ENCODE measurements at places on chromosomes 5 and 9.

GRCh38 chr5:163978897-163979296, 473.5 kb downstream of the MAT2B start:
- no peak for DNase-seq

DNA sequence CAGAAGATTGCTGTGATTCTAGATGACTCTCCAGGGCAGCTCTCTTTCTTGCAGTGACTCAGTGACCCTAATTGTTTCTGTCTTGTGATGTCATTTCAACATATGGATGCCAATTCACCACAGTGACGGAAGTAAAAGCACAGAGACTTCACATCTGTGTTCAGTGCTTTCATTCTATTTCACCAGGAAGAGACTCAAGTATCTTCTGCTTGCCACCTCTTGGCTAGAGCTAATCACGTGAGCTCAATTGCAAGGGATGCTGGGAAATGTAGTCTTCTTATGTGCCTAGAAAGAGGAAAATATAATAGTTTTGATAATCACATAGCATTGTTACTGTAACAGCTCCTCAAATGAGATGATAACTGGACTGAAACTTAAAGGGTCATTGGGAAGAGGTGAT, 453.3 kb upstream of the KLF4 start:
- DNase-seq, result no peak

DNA sequence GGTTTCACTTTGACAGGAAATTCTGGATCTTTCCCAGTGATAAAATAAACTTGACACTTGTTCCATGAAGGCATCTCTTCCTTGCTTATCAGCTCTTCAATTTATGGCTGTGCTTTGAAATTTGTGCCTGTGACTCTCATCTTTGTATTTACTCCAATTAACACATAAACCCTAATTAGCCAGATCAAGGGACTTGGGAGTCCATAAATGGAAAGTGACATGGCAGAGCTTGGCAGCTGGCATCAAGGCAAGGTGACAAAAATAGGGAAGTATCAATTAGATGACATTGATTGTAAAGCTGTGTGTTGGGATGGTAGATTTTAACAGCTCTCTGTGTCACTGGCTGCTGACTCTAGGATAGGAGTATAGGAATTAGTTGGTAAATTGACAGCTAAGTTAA, 133.9 kb downstream of the PBX3 start:
- no peak for DNase-seq

DNA sequence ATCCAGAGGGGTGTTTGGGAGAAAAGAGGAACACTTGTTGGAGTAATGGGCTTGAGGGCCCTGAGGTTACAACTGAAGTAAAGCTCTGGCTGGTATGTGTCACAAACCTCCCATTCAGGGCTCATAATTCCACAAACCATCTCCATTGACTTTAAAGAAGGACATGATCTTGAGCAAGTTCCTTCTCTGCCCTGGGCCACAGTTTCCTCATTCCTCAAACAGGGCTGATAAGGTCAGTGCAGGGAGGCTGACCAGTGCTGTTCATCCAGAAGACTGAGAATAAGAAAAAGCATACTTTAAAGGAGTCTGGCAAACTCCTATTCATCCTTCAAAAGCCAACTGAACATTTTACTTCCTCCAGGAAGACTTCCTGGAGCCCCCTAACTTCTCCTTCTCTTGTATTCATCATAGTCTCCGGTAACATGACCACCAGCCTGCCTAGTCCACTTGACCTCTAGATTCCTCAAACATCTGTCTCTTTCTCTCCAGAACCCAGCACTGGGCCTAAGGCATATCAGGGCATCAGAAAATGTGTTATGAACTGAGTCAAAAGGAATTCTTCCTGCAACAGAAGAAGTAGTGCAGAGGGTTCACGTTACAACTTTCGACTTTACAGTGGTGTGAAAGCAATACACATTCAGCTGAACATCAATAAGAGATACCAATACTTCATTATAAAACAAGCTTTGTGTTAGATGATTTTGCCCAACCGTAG, 20.7 kb upstream of the PTPN3 start:
- DNase-seq, result no peak

DNA sequence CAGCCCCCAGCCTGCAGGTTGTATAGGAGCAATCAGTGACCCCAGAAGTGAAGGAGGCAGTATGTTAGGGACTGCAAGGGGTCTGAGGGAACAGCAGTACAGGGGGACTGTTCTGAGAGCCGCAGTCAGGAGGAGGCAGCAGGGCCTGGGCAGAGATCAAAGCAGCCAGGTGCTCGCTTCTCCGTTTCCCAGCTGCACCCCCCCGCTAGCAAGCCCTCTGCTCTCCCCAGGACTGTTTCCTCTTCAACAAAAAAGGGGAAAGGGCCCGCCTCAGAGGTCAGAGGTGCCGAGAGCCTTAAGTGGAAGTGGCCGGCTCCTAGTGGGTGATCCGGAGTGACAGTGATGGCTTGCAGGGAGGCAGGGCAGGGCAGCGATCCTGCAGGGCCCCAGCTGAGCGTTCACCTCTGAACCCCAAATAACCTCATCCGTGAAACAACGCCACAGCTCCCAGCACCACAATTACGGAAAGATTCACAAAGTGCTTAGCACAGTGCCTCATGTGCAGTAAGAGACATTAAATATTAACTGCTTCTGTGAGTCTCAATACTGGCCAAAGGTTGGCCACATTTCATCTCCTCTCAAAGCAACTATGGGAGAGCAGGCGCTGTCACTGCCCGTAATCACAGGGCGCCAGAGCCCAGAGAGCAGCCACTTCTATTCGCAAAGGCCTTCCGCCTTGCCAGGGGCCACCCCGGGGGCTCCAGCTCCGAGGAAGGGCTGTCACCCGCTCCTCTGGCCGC, 8.0 kb downstream of the CLPTM1L start:
- DNase-seq, result no peak

DNA sequence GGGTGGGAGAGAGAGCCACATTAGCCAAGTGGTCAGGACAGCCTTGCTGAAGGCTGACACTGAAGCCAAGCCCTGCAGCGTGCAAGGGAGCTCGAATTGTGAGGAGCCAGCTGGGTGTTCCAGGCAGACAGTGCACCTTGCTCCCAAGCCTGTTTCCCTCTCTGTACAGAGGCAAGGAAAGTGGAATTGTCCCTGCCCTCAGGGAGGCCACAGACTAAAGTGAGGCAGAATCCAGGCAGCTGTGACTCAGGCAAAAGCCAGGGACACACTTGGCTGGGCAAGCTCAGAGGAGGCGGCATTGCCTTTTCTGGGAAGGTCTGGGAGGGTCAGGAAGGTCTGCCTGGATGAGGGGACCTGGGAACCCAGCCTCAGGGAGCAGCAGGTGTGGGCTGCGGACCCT, 50.2 kb upstream of the LMX1B start:
- DNase-seq, result no peak

DNA sequence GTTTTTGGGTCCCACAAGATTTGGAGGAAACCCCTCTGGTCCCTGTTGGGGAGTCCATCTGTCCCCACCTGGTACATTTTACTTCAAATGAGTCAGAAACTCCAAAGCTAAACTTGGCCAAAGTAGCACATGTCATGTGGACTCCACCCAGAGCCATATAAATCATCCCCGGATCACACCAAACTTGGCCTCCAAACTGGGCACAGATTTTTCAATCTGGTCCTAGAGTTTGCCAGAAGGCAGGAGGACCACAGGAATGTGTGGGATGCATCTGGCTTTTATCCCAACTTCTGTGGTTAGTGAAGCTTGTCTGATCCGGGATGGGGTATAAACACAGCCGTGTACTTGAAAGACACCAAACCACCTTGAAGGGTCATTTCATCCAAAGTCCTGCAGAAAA, 66.3 kb downstream of the MAT2B start:
- no peak for DNase-seq

GRCh38 chr9:88258601-88259000, 120.3 kb upstream of the SPATA31C2 start:
- no peak for DNase-seq

- no peak for DNase-seq
Measured at GRCh38 chr9:38358390-38359296, 33.9 kb upstream of the ALDH1B1 start.

- DNase-seq, result no peak
Measured at GRCh38 chr5:37792975-37793631, 46.7 kb downstream of the GDNF start.

DNA sequence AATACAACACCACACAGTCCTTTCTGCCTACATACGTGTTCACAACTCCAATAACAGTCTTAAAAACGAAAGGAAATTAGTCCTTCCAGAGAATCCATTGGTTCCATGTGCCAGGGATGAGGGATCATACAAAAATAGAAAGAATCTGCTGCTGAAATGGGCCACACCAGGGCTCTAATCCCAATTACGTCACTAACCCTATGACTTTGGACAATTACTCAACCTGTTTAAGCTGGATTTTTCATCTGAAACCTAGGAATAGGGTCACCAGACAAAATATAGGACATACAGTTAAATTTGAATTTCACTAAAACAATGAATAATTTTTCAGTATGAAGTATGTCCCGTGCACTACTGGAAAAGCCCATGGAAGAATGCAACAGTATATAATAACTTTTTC, 264.7 kb downstream of the YTHDC2 start:
- DNase-seq, result no peak

- DNase-seq, result no peak
Measured at GRCh38 chr5:81007637-81008027, 47.5 kb downstream of the RASGRF2 start.

Measured in cortex of kidney (tissue), 1 donor.